ENCODE measurements at places on chromosomes 7 and 10. TPM values are rescaled to one million over a fixed set of nuclear protein-coding genes. Genes with fewer than 3 reads are reported as not detected.

- H3K4me3 ChIP-seq = no peak overlapping the region
- H3K27me3 ChIP-seq = no peaks in the 10 kb centered on the region
- no peaks in the 10 kb centered on the region for H3K36me3 ChIP-seq
- DNase-seq = no peak
Observed at GRCh38 chr7:7977774-7978173, 9.2 kb downstream of the GLCCI1 start.

DNA sequence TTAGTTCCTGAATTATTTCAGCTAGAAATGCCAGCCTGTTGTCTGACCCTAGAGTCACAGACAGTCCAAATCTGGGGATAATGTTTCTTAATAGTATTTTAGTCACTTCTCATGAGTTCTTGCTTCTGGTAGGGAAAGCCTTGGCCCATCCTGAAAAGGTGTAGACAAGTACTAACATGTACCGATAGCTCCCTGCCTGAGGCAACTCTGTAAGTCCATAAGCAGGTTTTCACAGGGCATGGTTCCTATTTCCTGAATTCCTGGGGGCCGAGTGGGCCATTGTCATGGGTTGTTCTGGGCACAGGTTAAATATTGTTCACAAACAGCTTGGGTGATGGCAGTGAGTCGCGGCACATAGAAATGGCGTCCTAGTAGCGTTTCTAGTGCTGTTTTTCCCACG, 3.1 kb upstream of the ZNF117 start:
- H3K36me3 ChIP-seq = no peaks in the 10 kb centered on the region
- H3K27me3 ChIP-seq = no peaks in the 10 kb centered on the region
- DNase-seq = no peak
- no peak overlapping the region for H3K27ac ChIP-seq
- H3K4me3 ChIP-seq = no peak overlapping the region

Gene MBL2
- total RNA-seq = not detected

- H3K36me3 ChIP-seq = no peaks in the 10 kb centered on the region
- no peaks in the 10 kb centered on the region for H3K27me3 ChIP-seq
- no peak overlapping the region for H3K27ac ChIP-seq
- H3K4me1 ChIP-seq = no peaks in the 10 kb centered on the region
- no peak for DNase-seq
Observed at GRCh38 chr7:97342512-97342911, 225.0 kb downstream of the SDHAF3 start.

Gene SPDYE8
- total RNA-seq = not detected

Gene TCERG1L
- total RNA-seq = not detected

Gene OR2A12
- not detected for total RNA-seq

Gene HMX2
- not detected for total RNA-seq

Gene ABCC2
- 0.61 TPM for total RNA-seq

- H3K4me1 ChIP-seq = no peaks in the 10 kb centered on the region
Observed at GRCh38 chr7:4131063-4131462, 551.0 kb upstream of the FOXK1 start.

DNA sequence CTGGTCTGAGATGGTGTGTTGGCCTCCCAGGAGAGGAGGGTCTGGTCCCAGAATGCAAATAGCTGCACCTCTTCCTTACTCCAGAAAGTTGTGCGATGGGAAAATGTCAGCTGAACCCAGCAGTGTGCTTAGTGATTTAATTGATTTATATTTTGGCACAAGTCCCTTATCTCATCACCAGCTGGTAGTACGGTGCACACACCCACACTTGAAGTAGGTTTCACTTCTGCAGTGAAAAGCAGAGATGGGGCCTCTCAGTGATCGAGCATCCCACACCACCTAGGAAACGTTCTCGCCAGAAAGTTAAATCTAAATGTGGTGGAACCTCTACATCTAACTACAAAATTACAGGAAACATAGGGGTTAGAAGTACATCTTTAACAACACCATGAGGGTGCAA, 80.4 kb downstream of the UBE3C start:
- no peak overlapping the region for H3K4me3 ChIP-seq
- peaks cover 79% of the 10 kb centered on the region for H3K36me3 ChIP-seq
- no peak for DNase-seq
- no peak overlapping the region for H3K27ac ChIP-seq
- H3K27me3 ChIP-seq = no peaks in the 10 kb centered on the region

DNA sequence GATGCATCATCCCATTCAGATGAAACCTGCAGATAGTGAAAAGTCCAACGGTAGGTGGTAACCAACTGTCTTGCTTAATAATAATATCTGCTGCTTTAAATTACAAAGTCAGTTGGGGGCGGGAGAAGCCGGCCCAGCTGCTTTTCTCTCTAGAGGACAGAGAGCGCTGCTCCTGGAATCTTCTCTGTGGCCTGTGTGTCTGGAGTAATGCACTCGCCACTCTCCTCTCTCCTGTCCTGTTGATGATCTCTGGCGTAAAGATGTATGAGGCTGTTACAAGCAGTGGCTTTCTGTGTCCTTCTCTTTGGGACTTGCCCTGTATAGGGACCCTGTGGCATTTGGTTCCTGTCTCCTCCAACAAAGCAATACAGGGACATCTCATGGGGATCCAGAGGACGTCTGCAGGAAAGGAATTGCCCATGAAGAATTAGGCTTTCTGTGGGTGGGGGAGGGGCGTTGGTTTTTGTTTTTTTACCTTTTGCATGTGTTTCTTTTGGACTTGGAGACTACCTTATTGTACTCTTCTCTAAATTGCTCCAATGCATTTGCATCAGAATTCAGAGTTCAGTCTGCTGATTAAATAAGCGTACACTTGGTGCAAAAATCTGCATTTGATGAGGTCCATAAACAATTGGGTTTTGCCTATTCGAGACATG, 231.6 kb downstream of the CELF2 start:
- H3K27me3 ChIP-seq = no peaks in the 10 kb centered on the region
- no peak overlapping the region for H3K27ac ChIP-seq
- H3K4me3 ChIP-seq = no peak overlapping the region
- no peaks in the 10 kb centered on the region for H3K4me1 ChIP-seq
- H3K36me3 ChIP-seq = peaks cover 11% of the 10 kb centered on the region

DNA sequence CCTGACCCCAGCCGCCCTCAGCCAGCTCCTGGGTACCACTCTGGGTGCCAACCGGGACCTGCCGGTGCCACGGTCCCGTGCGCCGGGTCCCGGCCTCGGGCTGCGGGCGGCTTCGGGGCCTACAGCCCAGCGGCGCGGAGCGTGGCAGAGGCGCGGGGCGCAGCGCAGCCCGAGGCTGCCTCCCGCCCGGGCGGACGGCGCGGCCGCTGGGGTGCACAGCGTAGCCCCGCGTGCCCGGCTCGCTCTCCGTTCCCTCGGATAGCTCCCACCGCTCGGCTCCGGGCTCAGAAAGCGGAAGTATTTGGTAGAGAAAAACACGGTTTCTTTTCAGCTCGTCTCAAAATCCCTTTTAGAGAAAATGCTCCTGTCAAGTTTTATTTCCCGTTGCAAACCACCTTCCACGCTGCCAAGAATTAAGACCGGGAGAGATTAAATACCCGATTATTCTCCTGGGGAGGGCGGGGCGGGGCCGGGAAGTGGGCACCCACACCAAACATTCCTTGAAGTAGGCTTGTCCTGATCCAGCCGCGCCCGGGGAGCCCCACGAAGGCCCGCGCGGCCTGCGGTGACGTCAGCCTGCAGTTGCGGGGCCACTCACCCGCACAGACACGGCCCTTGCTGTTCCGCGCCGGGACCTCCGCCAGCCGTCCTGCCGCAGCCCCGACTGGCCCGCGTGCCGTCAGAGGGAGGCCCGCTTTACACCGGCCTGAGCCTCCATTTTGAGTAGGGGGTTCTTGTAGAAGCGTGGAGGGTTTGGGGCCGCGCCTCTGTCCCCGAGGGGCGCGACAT, 7.2 kb downstream of the HOXA13 start:
- H3K4me3 ChIP-seq = peak overlapping the region; percentile 55
- DNase-seq = peak; percentile 51

GRCh38 chr7:81064426-81064825, 145.6 kb upstream of the SEMA3C start:
- H3K36me3 ChIP-seq = no peaks in the 10 kb centered on the region
- no peaks in the 10 kb centered on the region for H3K27me3 ChIP-seq
- peaks cover 6% of the 10 kb centered on the region for H3K4me1 ChIP-seq
- no peak overlapping the region for H3K4me3 ChIP-seq
- no peak for DNase-seq
- H3K27ac ChIP-seq = no peak overlapping the region

GRCh38 chr7:11290863-11291262, 317.2 kb downstream of the PHF14 start:
- H3K27ac ChIP-seq = no peak overlapping the region
- no peak overlapping the region for H3K4me3 ChIP-seq
- H3K4me1 ChIP-seq = no peaks in the 10 kb centered on the region
- no peaks in the 10 kb centered on the region for H3K36me3 ChIP-seq
- DNase-seq = no peak
- H3K27me3 ChIP-seq = no peaks in the 10 kb centered on the region

Gene LLCFC1
- not detected for total RNA-seq

Gene PRKAR2B
- 1.3 TPM for total RNA-seq

DNA sequence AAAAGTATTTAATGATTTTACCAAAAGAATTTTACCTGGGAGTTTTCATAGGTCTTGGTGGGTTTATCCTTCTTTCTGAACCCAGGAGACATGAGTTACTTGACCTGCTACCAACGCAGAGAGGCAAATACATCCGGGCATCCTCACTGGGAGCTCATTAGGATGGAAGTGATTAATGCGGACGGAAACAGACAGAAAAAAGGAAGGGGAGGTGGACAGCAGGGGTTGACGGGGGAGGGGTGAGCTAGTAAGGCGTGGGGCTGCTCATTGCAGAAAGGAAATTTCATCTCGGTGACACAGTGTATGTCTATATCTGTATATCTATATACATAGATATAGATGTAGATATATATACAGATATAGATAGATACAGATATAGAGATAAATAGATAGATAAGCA, 408.2 kb upstream of the ADARB2 start:
- H3K27ac ChIP-seq = no peak overlapping the region
- no peaks in the 10 kb centered on the region for H3K36me3 ChIP-seq
- no peaks in the 10 kb centered on the region for H3K27me3 ChIP-seq
- DNase-seq = no peak
- no peaks in the 10 kb centered on the region for H3K4me1 ChIP-seq

DNA sequence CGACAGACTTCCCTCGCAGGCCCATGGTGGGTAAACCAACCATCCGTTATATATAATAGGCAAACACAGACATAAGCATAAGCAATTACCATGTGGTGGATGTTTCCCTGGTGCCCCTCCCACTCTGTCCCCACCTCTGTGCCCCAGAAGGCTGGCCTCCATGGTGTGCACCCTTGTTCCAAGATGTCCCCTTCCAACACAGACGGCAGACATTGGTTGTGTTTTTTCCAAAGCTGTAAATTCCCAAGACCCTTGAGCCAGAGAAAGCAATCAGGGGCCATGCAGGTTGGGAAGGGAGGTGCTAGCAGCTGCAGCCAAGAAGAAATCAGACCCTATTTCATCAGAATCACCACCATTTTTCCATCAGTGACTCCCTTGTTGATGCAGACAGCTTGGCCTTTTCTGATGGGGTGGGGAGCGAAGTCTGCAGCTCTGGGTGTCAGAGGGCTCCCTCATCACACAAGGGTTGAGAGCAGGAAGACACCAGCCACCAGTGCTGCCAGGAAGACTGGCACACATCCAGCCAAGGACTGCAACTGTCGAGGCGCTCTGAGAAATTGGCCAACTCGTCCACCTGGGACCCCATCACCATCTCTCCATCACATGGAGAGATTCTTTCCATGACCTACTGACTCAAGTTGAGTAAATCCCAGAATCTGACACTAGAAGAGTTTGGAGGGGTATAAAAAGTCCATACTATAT, 86.8 kb upstream of the CHST15 start:
- no peaks in the 10 kb centered on the region for H3K27me3 ChIP-seq
- H3K4me3 ChIP-seq = no peak overlapping the region
- no peak overlapping the region for H3K27ac ChIP-seq
- DNase-seq = no peak

DNA sequence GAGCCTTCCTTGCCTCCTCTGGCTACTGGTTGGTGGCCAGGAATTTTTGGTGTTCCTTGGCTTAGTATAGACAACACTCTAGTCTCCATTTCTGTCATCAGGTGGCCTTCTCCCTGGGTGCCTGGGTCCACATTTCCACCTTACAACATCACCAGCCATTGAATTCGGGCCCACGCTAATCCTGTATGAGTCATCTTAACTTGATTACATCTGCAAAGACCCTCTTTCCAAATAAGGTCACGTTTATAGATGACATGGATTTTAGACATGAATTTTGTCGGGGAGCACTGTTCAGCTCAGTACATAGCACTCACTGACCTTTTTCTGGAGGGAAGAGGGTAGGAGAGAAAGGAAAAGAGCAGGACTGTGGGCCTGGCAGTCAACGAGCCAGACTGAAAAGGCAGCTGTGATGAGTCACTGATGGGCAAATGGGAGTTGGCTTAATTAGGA, 39.4 kb downstream of the MMRN2 start:
- peaks cover 12% of the 10 kb centered on the region for H3K4me1 ChIP-seq
- H3K36me3 ChIP-seq = peaks cover 4% of the 10 kb centered on the region
- H3K4me3 ChIP-seq = no peak overlapping the region
